Left lobe of liver (tissue), 2 donors: ENCODE measurements at places on chromosomes 3 and 15. TPM values are rescaled to one million over a fixed set of nuclear protein-coding genes. Genes with fewer than 3 reads are reported as not detected.

Gene STARD9
- 0.91 TPM for total RNA-seq

Gene ADGRG7
- total RNA-seq: 17.0 TPM

Gene C3orf22
- total RNA-seq: not detected

Gene REC114
- not detected for total RNA-seq

Gene PRSS50
- 0.13 TPM for total RNA-seq

Gene CCDC39
- total RNA-seq: not detected

Gene NOX5
- 0.13 TPM for total RNA-seq

Gene ERICH6
- total RNA-seq: not detected

Gene COLQ
- 1.3 TPM for total RNA-seq

Gene ALPK3
- total RNA-seq: 2.7 TPM

Gene GRK7
- not detected for total RNA-seq

Gene C3orf85
- total RNA-seq: 11.4 TPM

Gene B3GALNT1
- total RNA-seq: 0.33 TPM

Gene CNTN3
- 5.7 TPM for total RNA-seq

Gene CHCHD6
- total RNA-seq: 3.8 TPM

Gene TF
- total RNA-seq: 25,131 TPM

Gene NR2E3
- 0.33 TPM for total RNA-seq

Gene KLF15
- total RNA-seq: 105 TPM

Gene DUOXA1
- total RNA-seq: not detected

Gene NTRK3
- total RNA-seq: 0.38 TPM

Gene CPA3
- total RNA-seq: 0.25 TPM

Gene HRG
- total RNA-seq: 324 TPM

Gene IQCB1
- total RNA-seq: 3.9 TPM

Gene GPR27
- 0.10 TPM for total RNA-seq

Gene CERS3
- total RNA-seq: not detected

Gene ITIH3
- 779 TPM for total RNA-seq

Gene NEK10
- total RNA-seq: 2.4 TPM

Gene SAMMSON
- not detected for total RNA-seq

Gene CCDC54
- total RNA-seq: not detected

Gene CYP1A2
- total RNA-seq: 120 TPM

Gene ZBED2
- 0.20 TPM for total RNA-seq

Gene TMC3
- total RNA-seq: not detected

Gene SPRED1
- 4.2 TPM for total RNA-seq

Gene ZDHHC23
- total RNA-seq: 11.7 TPM

Gene AQP9
- total RNA-seq: 159 TPM

Gene SLC22A14
- total RNA-seq: not detected

Gene NUSAP1
- total RNA-seq: 3.3 TPM

Gene ACSBG1
- not detected for total RNA-seq

Gene CCDC80
- total RNA-seq: 0.75 TPM

Gene PYDC2
- not detected for total RNA-seq
